Stimulated activated naive CD4-positive, alpha-beta T cell treated with Interleukin-2 at 50 U/mL for 16 hours (primary cell): ENCODE measurements at places on chromosomes 2 and 18.

DNA sequence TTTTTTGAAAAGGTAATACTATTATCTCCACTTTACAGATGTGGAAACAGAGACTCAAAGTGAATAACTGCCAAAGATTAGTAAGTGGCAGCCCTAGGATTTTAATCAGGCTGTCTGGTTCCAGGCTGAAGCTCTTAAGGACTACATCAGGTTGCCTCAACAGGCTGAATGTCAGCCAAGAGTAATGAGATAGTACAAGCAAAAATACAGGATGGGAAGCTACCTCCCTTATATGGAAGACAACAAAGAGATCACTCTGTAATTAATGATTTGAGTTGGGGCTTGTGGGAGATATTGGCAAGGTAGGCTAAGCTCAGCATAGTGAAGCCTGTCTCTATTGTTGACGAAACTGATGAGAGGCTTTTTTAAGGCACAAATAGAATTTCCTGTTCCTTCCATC lies 323.1 kb downstream of the KCNJ3 start:
- no peak for DNase-seq

DNA sequence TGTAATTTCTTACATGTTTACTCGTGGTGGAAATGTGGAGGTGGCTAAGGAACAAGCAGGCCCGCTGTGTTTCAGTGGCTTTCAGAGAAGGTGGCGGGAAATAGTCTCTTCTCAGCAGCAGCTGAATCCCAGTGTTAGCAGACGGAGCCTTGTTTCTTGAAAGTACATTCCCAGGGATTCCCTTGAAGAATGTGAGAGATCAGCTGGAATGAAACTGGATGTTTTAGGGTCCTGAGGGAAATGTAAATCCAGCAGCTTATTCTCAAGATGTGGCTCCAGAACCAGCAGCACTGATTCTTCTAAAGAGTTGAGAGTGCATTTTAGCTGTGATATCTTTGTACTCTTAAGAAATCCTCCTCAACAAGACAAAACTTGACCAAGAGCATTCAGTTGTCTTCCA lies 59.1 kb downstream of the CDC42EP3 start:
- DNase-seq = no peak

GRCh38 chr2:151774506-151774905 lies 40.2 kb upstream of the NEB start:
- no peak for DNase-seq

DNA sequence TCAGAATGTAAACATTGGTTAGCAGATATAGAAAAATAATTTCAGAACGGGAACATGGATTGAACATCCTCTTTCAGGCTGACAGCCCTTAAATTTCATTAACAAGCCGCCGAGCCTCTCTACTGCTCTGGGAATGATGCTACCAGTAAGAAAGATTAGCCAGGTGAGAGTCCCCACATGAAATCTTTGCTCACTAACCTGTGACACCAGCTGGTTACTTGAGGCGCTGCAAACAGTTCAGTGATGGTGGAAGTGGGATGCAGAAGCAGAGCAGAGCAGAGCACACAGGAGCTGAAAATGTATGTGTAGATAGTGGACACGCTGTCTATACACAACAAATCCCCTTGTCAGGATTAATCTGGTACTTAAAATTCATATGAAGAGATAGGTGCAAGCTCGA lies 721.1 kb downstream of the DPP10 start:
- no peak for DNase-seq

DNA sequence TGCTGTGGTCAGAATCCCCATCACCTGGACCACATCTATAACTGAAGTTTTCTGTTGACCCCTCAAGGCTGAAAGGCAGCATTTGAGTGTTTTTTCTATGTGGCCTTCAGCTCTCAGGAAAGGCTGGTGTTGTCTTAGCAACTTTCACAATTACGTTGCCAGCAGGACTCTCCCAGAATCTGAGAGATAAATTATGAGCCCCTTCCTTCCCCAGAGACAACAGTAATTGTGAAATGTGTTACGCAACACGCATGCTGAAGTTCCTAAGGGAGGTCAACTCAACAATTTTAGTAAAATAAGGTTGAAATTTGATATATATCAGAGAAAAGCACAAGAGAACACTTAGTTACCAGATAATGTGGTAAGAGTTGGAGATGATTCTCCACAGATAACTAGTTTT lies 216.5 kb upstream of the SLC8A1 start:
- no peak for DNase-seq

DNA sequence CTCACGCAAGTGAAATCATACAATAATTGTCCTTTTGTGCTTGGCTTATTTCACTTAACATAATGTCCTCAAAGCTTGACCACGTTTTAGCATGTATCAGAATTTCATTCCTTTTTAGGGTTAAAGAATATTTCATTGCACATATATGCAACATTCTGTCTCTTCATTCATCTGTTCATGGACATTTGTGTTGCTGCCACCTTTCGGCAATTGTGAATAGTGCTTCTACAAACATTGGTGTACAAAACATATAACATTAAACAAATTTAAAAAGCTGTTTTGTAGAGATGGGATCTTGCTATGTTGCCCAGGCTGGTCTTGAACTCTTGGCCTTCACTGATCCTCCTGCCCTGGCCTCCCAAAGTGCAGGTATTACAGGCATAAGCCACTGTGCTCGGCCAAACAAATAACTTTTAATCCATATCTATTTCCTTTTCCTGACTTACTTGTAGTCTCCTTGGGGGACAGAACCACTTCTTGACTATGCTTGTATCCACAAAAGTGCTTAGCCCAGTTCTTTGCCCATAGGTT lies 209.3 kb downstream of the SLC4A3 start:
- no peak for DNase-seq

DNA sequence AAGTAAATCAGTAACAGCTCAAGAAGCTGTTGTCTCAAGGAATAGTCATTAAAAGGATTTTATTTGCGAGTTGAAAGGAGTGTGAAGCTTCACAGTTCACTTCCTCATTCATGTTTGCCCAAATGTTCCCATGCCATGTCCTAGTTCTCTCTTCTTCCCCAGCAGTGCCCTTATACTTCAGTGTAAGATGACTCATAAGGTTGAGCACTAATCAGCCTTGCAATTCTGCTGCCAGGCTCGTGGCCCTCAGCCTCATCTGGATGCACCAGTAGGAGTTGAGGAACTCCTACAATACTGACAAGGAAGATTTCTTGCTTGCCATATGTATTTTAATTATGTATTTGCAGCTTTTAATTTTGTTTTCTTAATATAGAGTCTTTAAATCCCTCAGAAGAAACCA lies 1980.4 kb downstream of the SUCLG1 start:
- DNase-seq = no peak

GRCh38 chr2:84870306-84870705 lies 10.6 kb downstream of the TRABD2A start:
- DNase-seq = no peak

DNA sequence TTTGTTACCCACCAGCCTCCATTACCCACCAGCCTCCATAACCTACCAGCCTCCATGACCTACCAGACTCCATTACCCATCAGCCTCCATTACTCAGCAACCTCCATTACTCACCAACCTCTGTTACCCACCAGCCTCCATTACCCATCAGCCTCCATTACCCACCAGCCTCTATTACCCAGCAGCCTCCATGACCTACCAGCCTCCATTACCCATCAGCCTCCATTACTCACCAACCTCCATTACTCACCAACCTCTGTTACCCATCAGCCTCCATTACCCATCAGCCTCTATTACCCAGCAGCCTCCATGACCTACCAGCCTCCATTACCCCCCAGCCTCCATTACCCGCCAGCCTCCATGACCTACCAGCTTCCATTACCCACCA lies 133.3 kb upstream of the HS6ST1 start:
- DNase-seq = no peak
